ENCODE measurements at places on chromosomes 5 and 9.

DNA sequence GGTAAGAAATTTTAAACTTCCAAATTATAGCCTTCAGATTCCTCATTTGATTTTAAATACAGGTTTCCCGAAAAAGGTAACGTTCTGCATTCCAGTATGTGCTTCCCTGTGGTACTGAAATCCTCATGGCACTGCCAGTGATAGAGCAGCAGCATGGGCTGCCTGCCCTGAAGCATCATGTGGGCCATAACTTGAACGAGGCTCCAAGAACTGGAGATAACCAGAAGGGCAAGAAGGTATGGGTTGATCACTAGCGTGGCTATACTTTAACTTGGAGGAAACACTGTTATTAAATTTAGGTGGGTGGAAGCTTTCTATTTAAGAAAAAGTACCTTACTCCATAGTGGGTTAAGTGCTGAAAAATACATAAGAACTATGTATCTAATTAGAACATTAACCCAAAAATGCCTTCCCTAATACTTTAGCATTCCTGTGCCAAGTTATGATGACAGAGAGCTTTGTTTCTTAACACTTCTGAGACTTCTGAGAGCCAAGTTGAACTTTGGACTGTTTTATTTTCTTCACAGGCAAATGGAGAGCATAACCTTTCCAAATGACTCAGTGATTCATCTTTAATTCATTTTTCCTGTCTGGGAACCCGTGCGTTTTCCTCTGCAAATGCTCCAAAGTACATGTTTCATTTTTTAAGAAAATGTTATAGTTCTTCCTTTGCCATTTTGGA, 191.5 kb upstream of the GNA14 start:
- no peak for DNase-seq

- DNase-seq: no peak
These were observed 4.6 kb downstream of the ACTL7B start for GRCh38 chr9:108851138-108851537.

DNA sequence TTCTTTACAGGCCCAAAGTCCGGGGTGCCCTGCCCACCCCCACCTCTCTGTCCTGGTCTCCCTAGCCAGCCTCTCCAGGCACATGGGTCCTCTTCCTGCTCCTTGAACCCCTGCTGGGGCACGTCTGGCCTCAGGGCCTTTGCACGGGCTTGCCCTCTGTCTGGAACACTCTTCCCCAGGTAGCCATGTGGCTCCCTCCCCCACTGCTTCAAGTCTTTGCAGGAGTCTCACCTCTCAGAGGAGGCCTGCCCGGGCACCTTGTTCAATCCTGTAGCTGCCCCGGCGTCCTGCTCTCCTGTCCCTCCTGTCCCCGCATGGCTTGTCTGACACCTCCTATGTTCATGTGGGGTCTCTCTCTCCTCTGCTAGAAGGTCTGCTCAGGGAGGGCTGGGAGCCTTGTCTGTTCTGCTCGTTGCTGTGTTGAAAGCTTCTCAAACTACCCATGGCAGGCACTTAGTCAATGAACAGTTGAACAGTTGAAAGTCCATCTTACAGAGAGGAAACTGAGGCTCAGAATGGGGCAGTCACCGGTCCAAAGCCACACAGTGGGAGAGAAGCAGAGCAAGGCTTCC, 241.4 kb downstream of the PBX3 start:
- DNase-seq: no peak

- no peak for DNase-seq
These were observed 1.3 kb upstream of the MTAP start for GRCh38 chr9:21800931-21801682.

- no peak for DNase-seq
These were observed 37.7 kb upstream of the RAPGEF6 start for GRCh38 chr5:131672776-131673175.

DNA sequence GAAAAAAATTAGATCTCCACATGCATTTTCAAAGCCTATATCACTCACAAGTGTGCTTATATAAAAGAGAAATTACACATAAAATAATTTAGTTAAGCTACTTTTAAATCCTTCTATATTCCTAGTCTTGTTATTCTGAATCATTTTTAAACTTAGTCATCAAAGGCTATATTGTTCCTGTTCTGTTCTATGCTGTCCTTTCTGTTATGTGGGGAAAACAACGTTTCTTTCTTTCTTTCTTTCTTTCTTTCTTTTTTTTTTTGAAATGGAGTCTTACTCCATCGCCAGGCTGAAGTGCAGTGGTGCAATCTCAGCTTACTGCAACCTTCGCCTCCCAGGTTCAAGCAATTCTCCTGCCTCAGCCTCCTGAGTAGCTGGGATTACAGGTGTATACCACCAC, 389.2 kb upstream of the FTMT start:
- no peak for DNase-seq

DNA sequence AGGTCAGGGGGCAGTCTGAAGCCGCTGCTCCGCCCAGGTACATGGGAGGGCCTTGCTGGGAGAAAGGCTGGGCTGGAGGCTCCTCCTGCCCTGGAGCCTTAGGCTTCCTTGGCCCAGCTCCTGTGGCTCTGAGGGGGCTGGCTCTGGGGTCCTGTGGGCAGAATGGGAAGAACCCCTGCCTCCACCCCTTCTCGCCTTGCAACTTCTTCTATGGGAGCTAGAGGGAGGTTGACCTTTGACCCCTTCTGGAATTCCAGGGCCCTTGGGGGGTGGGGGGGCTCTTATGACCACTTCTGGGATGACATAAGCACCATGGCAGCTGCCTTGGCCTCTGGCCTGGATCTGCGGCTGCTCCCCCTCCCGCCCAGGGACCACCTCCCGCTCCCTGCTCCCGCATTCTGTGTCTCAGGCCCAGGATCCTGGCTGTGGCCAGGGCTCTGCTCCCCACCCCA, 32.2 kb downstream of the IER5L start:
- DNase-seq: no peak

- DNase-seq: peak; percentile 13
These were observed at the start of gene IL33 for GRCh38 chr9:6215562-6215961. IL33 (plus strand) TSS chr9:6215807; CDS start chr9:6241695, 25,888 bp downstream.

DNA sequence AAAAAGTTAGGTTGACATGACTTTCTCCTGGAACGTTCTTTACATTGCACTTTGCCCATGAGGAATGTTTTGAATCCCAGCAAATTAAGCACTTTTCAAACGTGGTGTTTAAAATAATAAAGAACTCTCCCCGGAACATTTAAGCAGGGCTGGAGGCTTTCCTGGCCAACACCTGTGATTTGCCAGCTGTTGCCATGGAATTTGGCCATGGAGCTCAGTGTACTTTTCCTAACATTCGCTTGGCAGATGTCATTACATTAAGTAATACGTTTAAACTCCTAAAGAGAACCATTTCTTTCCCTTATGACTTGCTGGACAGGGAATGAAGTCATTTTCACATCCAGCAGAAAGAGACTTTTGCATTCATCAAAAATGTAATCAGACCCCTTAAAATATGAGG, 146.1 kb downstream of the GAS1 start:
- DNase-seq: no peak

DNA sequence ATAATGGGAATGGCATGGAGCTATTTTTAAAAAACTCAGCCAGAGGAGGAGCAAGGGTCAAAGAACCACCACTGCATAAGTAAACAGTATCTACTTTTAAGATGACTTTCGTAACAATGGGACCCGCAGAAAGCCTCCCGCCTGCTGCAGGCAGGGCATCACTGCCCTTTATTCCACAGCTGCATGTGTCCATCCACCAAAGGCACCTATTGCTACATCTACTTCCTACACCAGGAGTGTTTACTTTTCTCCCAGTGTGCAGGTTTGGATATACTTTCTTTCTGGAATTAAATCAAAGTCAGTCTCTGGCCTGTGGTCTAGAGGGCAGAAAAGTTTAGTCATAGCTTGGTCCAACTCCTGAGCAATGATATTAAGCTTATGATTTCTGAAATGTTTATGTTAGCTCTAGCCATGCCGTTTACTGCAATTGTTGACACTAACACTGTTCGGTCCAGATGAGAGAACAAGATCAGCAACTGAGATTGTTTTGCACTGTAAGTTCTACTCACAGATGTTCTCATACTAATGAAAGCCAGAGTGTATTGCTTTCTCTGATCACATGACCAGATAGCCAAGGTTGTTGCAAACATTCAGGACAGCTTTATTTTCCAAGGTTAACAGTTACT, 391.5 kb downstream of the FGF10 start:
- no peak for DNase-seq

DNA sequence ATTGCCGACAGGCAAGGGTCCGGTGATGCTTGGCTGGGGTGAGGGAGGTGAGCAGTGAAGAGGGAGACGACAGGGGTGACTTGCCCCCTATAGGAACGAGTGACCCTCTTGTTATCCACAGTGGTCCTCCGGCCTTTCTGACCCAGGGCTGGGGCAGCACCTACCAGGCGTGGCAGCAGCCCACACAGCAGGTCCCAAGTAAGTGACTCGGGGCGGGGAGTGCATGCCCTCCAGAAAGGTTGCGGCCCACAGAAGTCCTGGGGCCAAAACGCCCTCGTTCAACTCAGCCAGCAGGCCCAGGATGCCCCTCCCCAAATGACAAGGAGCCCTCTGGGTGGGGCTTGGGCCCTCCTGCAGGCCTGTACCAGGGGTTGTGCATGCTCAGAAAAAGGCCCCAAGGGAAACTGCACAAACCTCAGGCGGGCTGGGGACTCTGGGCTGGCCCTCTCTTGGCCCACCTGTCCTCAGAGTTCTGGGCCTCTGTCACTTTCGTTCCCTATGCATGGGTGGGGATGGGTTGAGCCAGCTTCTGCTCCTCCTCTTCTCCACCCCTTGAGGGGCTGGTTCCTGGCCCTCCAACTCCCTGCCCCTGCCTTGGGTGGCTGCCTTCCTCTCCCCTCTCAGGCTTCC, 32.2 kb upstream of the PRDM12 start:
- no peak for DNase-seq

- DNase-seq: no peak
These were observed 376.7 kb downstream of the DNAH5 start for GRCh38 chr5:13567819-13568218.

GRCh38 chr5:112245656-112246055, 173.4 kb downstream of the EPB41L4A start:
- DNase-seq: no peak

DNA sequence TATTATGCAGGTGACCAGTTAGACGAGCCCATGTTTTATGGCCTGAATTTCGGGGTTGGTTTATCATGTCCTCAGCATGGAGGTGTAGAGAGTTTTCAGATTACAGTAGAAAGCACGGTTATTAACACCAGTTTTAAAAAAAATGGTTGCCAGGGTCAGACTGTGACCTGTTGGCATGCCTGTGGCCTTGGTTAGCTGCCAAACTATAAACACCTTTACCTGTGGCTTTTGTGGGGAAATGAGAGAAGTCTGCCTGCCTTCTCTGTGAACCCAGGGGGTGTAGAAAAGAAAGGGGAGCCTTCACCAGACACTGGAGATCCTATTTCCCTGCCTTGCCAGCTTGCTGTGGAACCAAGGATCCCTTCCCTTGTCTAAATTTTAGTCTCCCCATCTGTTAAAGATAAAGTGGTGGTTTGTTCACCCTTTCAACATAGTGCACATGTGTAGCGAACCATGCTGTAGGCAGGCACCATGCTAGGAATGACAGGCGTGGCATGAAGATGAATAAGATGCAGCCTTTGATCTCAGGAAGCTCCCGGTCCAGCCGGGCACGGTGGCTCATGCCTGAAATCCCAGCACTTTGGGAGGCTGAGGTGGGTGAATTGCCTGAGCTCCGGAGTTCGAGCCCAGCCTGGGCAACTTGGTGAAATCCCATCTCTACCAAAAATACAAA, 6.1 kb upstream of the PHF19 start:
- DNase-seq: peak; percentile 96

GRCh38 chr5:73215531-73215890, 42.5 kb downstream of the TMEM174 start:
- no peak for DNase-seq

DNA sequence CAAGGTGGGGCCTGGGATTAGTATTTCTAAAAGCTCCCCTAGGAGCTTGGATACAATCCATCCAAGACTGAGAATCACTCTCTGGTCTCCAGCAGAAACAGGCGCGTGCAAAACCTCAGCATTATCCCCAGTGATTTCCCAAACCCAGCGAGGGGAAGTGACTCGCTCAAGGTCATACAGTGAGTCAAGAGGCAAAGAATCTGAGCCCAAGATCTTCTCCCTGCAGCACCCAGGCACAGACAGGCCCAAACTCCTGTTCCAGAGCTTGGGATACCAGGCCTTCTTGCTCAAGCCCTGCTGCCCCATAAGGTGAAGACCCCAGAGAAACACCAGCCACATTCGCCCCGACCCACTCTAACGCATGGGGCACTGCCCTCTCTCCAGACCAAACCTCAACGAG, 33.2 kb downstream of the SHB start:
- no peak for DNase-seq

DNA sequence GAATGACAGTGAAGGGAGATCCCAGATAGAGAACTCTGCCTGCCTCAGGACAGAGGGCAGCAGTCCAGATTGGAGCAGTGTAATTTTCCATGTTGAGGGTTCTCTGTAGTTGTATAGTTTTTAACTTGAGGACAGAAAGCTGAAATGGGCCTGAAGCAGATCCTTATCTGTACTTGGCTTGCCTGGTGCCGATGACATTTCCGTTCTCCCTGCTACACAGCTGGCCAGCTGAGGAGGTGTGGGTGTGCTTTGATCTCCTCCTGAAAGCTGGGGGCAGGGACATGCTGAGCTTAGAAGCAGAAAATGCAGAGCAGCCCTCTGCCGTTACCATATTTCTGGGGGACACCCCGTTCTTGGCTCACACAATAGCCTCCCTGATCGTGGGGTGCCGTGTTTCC, 10.5 kb downstream of the GLRX start:
- DNase-seq: no peak

DNA sequence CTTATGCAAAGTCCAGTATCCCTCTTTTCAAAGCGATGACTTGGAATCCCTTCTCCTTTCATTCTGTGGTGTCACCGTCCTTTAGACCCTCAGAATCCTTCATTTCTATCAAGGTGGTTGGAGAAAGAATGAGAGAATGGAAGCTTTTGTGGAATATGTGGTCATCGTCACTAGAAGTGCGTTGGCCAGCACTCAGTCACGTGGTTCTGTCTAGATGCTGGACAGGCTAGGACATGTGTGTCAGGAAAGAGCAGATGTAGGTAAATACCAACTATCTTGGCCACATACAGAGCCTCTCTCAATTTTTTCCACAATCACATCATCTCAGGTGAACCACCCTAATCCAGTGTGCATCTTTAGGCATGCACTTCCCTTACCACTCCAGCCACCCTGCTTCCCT, 206.0 kb downstream of the ARRDC3 start:
- DNase-seq: no peak

DNA sequence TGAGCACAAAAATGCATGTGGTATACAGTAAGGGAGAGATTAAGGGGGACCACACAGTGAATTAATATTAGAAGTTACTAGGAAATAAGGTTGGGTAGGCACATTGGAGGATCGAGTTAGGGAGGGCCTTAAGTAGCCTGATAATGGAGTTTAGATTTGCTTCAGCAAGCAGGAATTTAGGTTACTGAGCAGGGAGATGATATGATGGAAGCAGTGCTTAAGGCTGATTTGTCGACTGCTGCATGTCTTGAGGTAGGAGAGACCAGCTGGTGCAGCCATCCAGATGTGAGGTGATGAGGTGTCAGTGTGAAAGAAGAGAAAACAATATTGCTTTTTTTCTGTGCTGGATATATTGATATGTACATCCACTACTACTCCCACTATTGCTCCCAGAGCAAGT, 55.2 kb upstream of the ACTBL2 start:
- DNase-seq: no peak

Data from RPMI8226 (cell line).